ENCODE measurements at places on chromosomes 6 and 20.

- DNase-seq: no peak
Observed at GRCh38 chr6:153503810-153504209, 372.7 kb upstream of the RGS17 start.

- no peak for DNase-seq
Observed at GRCh38 chr6:79064635-79065034, 13.4 kb downstream of the PHIP start.

DNA sequence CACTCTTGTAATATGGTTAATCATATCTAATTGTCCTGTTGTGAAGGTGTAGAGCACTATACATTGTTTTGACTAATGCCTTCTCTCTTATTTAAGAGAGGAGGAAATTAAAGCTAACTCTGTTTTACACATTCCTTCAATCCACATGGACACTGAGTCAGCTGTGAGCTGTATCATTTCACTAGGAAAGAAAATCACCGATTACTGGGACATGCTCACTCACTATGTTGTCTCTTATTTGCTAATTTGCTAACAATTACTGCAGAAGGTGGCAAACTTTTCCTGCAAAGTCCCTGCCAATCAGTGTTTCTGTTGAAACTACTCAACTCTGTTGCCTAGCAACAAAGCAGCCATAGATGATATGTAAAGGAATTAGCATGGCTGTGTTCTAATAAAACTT lies 98.2 kb downstream of the BCAS1 start:
- no peak for DNase-seq

- no peak for DNase-seq
Observed at GRCh38 chr6:2104524-2104880, 140.9 kb downstream of the GMDS start.

GRCh38 chr6:160792708-160793107 lies 90.7 kb downstream of the PLG start:
- DNase-seq: no peak

DNA sequence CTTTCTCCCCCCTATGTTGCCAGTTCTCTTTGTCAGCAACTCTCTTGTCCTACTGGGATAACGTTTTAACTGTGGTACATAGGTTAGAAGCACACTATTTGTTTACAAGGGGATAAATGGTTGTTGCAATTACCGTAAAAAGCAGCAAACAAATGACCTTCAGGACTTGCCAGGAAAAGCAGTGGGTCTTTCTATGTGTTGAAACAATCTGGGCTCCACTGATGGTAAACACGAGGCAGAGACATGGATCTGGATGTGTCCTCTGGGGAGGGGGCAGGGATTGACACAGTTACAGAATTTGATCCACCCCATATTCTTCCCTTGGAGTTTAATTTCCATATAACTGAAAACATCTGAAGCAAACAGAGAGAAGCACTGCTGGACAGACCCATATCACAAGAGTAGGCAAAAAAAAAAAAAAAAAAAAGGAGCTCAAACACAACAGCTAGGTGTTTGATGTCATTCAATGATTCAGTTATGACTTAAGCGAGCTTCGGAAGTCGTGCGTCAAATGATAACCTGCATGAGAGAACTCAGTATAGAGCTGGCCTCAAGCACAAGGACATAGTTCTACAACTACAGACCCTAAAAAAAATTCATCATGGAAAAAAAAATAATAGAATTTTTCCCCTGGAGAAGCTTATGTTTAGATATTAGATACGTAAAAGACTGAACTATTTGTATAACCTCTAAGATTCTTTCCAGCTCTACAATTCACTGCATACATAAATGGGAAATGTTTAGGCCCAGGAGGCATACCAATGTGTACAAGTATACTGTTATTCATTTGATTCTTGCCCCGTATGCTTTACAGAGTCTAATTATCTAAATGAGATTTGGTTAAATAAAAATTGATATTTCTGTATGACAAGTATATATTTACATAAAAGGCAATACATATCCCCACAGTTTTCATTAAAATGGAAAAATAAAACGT lies 127.7 kb downstream of the ALDH8A1 start:
- no peak for DNase-seq

DNA sequence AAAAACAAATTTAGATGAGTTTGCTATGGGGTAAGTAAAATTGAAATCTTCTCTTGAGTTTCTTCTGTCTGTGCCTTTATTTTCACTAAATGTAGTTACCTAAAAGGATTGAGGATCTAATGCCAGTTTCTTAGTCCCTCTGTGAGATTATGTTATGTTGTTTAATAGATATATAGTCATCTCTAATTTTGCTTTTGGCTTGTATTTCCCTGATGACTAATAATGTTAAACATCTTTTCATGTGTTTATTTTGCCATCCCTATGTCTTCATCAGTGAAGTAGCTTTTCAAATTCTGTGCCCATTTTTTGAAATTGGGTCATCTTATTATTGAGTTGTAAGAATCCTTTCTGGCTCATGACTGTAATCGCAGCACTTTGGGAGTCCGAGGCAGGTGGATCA lies 13.7 kb downstream of the QRSL1 start:
- DNase-seq: no peak

- no peak for DNase-seq
Observed at GRCh38 chr6:150280703-150281102, 88.1 kb upstream of the IYD start.

DNA sequence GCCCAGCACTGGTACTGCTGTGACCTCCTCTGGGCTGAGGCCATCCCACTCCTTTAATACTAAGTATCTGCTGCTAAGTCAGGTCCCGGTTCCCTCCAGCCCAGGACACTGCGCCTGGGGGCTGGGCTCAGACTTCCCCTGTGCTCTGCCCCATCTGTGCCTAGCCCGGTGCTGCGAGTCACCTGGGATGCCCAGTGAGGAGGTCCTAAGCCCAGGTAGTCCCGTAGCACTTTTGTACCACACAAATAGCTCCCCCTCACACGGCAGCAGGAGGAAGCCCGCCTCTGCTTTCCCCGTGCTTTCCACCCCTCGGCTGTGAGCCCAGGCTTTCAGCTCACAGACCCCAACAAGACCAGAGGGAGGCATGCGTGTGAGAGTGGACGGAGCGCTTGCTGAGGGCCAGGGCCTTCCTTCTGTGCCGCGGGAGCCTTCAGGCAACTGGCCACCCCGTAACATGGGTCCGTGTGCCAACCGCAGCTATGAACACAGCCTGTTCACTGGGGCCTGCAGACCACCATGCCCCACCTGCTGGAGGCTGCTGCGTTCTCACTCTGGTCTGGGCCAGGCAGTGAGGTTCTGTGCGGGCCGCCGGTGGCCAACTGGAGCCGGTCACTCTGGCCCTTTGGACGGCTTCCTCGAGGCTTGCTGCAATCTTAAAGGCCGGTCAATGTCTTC lies 79.9 kb upstream of the MPC1 start:
- no peak for DNase-seq

DNA sequence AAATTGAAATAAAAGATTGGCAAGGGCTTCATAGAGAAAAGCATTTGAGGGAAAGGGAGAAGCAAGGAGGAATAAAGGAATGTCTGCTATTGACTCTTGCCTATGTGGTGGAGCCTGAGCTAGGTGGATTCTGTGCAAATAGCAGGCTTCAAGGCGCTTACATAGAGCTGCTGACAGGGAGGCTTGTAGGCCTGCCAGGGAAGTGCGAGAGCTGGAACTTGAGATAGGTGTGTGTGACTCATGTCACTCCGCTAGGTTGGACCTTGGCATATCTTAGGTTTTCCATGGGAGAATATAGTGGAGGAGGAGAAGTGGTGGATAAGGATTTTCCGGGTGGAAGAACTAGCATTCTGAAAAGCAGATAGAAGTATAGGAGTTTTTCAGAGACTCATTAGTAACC lies 14.0 kb downstream of the SNRNP48 start:
- DNase-seq: no peak

- DNase-seq: no peak
Observed at GRCh38 chr20:48541581-48542071, 286.2 kb downstream of the PREX1 start.

DNA sequence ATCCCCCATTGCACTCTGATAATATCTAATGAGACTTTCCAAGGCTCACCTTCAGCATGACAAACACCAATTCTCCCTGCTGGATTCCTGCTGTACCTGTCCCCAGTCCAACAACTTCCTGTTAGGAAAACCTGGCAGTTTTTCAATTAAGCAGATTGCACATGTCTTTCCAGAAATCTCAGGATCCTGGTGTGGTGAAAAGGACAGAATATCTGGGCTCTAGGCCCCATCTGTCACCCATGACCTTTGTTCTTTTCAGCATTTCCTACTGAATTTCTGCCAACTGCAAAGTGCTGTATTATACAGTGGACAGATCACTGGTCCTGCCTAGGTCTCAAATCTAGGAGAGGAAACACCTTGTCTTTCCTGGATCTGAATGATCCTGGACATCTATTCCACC lies 27.7 kb upstream of the DTNBP1 start:
- DNase-seq: no peak

DNA sequence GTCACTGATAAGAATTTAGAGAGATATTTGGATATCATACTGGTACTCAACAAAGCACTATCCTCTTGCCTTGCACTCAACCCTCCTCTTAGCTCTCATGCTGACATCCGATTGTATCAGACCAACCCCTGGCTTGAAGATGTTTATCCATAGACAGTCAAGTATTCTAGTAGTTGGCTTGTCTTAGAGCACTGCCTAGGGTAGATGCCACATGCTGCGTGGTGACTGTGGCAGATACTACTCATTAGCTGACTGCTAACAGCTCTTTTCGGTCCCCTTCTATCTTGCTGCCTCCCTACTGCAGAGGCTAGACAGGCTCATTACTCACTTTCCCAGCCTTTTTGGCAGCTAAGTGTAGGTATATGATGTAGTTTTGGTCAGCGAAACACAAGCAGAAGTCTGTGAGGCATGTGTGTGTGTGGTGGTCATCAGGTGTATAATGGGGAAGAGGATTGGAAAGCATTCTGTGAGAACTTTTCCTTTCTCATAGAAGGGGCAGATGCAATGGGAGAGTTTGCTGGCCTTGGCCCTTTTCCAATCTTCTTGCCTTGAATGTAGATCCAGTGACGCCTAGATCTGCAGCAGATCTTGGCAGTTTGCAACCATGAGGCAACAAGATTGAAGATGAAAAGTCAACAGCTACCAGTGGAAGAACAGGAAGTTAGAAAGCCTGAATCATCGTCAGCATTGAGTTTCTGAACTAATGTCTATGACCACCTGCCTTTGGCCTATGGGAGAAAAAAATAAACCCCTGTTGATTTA lies 4.4 kb upstream of the IFNGR1 start:
- peak; percentile 93 for DNase-seq

GRCh38 chr20:23159256-23159946 lies 73.3 kb upstream of the CD93 start:
- no peak for DNase-seq

DNA sequence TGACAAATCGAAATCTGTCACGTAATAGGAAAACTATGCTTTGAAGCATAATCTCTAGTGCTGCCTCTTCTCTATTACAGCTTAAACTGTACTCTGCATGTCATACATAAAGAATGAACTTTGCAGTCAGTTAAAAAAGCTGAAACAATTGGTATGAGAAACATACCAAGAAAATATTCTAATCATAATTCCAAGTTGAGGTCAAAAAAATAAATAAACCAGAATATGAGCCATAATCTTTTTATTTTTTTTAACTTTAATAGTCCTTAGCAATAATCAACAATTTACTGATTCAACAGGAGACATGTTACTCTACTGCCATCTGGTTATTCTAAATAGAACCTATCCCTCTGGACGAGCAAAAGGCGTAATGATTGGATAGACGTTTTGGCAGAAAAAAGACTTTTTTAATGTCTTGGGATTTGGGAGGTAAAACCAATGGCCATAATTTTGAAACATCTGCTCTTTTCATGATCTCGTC lies 224.4 kb upstream of the FLRT3 start:
- no peak for DNase-seq

DNA sequence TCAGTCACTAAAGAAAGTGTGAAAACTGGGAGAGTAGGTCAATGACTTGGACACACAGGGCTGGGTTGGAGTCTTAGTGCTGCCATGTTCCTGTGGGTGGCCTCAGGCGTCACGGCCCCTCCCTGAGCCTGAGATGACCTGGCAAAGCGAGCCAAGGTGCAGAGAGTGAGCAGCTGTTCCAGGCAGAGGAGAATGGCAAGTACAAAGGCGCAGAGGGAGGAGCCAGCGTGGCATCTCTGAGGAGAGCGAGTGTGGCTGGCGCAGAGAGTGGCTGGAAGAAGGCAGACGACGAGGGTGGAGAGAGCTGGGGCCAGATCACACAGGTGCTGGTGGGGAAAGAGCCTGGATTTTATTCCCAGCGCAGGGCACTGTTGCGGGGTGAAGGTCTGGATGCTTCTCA lies 20.6 kb upstream of the CHMP4B start:
- DNase-seq: no peak

DNA sequence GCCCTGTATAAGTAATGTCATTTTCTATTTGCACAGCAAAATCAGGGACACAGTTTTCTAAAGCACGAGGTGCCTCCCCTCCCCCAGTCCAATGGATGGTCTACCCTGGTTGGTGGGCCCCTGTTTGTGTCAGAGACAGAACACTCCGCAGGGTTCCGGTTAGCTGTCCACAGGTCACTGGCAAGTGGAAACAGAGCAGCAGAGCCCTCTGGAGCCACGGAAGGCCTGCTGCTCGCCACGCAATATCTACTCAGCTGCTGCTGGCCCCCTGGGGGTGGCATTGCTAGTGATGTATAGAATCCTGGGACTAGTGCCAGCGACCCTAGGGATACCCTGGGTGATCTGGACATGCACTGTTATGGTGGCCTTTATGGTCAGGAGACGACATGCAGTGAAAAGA lies 50.4 kb downstream of the RIN2 start:
- DNase-seq: no peak

- DNase-seq: no peak
Observed at GRCh38 chr6:506508-506907, 115.0 kb downstream of the IRF4 start.

DNA sequence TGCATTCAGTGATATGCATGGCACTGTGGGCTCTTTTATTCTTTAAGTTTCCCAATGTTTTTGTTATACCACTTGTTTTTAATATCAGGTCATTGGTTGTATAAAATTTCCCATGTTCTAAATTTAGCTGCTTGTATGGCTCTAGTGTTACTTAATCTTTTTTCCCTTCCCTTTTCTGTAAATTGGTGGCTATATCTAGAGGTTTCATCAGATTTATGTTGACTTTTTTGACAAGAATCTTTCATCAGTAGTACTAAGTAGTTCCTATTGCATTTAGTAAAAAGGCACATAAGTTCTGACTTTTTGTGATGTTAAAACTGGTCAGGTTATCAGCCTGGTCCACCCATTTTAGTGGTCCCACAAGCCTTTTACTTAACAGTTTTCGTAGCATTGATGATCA lies 51.1 kb downstream of the MMS22L start:
- no peak for DNase-seq

DNA sequence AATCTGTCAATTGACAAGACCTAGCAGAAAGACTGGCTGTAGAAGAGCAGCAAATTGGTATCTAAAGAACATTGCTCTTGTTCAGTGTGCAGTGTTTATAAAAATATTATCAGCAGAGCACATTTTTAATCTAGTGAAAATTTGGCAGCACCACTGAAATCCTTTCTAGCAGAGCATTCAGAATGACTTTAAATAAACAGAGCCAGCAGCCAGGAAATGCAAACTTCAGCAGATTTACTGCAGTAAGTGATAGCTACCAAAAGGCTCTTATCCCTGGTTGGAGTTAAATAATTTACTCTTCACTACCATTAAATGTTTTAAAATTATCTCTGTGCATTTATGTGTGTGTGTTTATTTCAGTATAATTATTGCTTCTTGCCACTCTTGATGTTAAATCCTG lies 590.9 kb upstream of the CITED2 start:
- DNase-seq: no peak
